ENCODE measurements at places on chromosomes 6 and 20. TPM values are rescaled to one million over a fixed set of nuclear protein-coding genes. Genes with fewer than 3 reads are reported as not detected.

DNA sequence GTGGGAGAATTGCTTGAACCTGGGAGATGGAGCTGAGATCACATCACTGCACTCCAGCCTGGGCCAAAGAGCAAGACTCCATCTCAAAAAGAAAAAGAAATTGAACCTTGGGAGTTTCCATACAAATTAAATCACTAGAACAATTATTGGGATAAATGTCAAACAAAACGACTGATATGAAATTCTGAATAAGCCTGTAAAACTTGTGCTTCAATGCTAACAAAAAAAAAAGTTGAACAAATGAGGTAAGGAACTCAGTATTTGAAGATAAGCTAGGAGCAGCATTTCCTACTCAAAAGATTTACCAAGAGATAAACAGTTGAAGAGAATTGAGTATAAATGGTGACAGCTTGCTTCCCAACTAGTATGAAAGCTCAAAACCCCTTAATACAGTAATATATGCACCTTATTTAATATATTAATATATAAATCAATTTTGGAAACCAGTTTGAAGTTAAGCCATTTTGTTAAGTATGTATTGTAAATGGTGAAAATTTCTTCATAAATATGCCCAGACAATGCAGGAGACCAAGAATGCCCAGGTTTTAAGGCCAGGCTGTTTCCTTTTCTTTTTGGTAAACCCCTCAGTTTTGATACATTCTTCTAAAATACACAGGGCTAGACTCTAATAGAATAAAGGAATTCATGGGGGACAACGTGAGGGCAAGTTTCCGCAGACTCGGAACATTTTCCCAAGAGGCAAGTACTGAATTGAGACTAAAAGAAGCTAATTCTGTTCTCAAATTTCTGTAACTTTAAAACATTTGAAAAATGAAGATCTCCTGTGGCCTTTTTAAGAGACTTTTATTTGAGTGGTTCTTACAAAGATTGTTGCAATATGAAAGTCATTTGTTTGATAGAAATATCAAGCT is 3.9 kb downstream of the ROMO1 start:
- no peaks in the 10 kb centered on the region for H3K27me3 ChIP-seq
- H3K4me1 ChIP-seq = peaks cover 14% of the 10 kb centered on the region
- no peak for DNase-seq
- H3K4me3 ChIP-seq = no peak overlapping the region

Gene HRH3
- not detected for total RNA-seq

Gene CALHM6
- total RNA-seq = 3.6 TPM

DNA sequence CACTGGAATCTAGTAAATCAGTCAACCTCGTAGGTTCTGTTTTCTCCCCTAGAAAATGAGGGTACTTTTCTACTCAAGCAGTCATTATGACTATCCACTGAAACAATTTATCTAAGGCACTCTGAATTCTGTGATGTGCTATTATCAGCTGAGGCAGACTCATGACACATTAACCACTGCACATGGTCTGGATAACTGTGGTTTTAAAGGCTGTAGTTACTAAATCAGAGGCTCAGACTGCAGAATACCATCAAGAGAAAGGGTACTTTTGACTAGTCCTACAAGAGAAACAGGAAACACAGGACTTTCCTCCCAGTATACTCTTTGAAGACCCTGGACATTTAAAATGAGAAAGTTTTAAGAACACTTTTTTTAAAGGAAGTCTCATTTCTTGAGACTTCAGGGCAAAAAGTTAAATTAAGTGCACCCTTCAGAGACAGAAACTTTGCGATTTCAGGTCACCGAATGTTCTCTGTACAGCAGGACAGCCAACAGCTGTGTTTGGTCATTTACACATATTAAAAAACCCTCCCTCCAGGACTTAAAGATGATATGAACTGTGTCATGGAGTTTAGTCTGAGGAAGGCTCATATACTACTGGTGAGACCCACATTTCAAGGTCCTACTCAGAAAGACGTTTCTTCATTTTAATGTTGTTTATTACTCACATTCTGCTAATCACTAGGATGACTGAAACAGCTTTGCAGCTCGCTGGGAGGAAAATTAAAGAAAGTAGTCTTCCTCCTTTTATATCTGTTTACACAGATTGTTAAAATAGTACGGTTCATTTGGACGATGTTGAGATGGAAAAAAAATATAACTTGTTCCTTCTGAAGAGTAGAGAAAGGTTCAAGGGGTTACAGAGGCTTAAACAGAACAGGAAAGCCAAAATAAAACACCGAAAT is 19.9 kb downstream of the ATXN1 start:
- peaks cover 75% of the 10 kb centered on the region for H3K4me1 ChIP-seq
- H3K36me3 ChIP-seq = peaks cover 5% of the 10 kb centered on the region
- peak overlapping the region; percentile 43 for H3K27ac ChIP-seq

Gene WFDC13
- not detected for total RNA-seq

DNA sequence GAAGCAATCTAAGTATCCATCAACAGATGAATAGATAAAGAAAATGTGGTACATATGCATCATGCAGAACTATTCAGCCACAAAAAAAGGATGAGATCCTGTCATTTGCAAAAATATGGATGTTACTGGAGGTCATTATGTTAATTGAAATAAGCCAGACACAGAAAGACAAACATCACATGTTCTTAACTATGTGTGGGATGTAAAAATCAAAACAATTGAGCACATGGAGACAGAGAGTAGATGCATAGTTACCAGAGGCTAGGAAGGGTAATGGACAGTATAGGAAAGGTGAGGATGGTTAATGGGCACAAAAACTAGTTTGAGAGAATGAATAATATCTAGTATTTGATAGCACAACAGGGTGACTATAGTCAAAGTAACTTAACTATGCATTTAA is 26.3 kb downstream of the GGTLC1 start:
- no peak overlapping the region for H3K27ac ChIP-seq
- no peaks in the 10 kb centered on the region for H3K4me1 ChIP-seq
- no peaks in the 10 kb centered on the region for H3K27me3 ChIP-seq
- no peak overlapping the region for H3K4me3 ChIP-seq
- no peaks in the 10 kb centered on the region for H3K36me3 ChIP-seq

Gene BPIFA2
- total RNA-seq = not detected

DNA sequence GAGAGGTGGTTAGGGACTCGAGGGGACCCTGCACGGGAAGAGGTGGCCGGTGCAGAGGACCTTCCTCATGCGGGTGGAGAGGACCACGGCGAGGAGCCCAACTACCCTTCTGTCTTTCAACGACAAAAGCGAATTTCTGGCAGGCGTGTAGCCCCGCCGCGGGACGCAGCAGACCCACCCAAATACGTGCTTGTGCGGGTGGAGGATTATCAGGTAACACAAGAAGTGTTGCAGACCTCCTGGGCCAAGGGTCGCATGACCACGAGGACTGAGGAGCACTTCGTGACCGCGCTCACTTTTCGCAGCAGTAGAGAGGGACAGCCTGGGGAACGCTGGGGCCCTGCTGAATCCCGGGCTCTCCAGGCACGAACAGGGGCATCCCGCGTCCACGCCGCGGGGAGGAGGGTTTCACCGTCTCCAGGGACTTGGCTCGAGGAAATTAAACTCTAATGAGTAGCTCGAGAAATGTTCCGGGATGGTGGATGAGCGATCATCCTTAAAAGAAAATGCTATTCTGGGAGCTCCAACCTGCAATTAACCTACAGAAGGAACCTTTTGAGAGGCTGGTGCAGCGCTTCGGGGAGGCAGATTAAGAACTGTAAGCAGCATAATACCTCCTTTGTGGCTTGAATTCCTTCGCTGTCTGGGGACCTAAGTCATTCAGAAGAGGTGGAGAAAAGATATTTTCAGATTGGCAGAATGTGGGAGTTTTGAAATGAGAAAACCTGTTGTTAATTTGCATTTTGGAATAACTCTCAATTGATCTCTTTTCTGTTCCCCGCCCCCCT is 804 bp downstream of the C6orf141 start:
- H3K4me3 ChIP-seq = peak overlapping the region; percentile 42
- DNase-seq = no peak
- no peak overlapping the region for H3K27ac ChIP-seq

Gene ALDH8A1
- 1.2 TPM for total RNA-seq

DNA sequence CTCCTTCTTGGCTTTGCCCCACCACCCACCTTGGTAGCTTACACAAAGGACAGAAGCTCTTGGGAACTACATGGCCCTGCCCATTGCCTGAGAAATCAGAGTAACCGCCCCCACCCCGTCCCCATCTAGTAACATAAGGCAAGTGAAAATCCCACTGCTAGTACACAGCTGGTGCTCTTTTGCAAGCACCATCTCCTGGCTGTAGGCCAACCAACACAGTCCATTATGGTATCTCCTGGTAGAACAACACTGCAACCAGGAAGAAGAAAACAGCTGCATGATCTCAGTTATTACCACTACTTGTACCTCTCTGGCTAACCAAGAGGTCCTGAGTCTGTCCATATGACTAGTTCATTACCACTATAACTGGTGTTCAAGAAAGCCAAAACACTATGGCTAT is 841.1 kb upstream of the MANEA start:
- H3K27ac ChIP-seq = no peak overlapping the region
- no peaks in the 10 kb centered on the region for H3K4me1 ChIP-seq
- DNase-seq = no peak
- no peak overlapping the region for H3K4me3 ChIP-seq

GRCh38 chr6:30951907-30952469 is 11.2 kb downstream of the MUCL3 start:
- H3K4me1 ChIP-seq = peaks cover 7% of the 10 kb centered on the region
- no peaks in the 10 kb centered on the region for H3K36me3 ChIP-seq
- H3K27ac ChIP-seq = no peak overlapping the region
- no peak overlapping the region for H3K4me3 ChIP-seq
- no peak for DNase-seq
- H3K27me3 ChIP-seq = no peaks in the 10 kb centered on the region

Gene KIF16B
- total RNA-seq = 21.6 TPM

- H3K27ac ChIP-seq = no peak overlapping the region
- H3K4me1 ChIP-seq = peaks cover 11% of the 10 kb centered on the region
- no peaks in the 10 kb centered on the region for H3K27me3 ChIP-seq
- H3K4me3 ChIP-seq = no peak overlapping the region
- DNase-seq = peak; percentile 74
- no peaks in the 10 kb centered on the region for H3K36me3 ChIP-seq
These were observed 9.3 kb upstream of the TRAF3IP2 start for GRCh38 chr6:111614833-111615582.

GRCh38 chr6:43916924-43917877 is 147.2 kb downstream of the VEGFA start:
- H3K4me3 ChIP-seq = no peak overlapping the region
- no peaks in the 10 kb centered on the region for H3K36me3 ChIP-seq
- H3K27me3 ChIP-seq = no peaks in the 10 kb centered on the region

DNA sequence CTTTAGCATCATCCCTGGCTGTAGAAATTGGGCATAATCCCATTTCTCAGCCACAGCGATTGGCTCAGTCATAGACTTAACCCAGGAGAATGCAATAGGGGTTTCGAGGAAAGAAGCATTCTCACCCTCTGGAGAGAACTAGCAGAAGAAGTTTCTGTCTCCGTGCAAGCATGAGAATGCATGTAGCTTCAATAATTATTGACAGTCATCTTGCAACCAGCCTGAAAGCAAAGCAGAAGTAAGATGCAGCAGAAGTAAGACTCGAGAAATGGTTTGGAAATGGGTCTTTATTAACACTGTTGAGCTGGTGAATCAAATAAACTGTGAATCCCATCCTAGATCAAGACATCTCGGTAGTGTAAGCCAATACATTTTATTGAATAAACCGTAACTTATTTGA is 828.8 kb upstream of the GJE1 start:
- H3K27me3 ChIP-seq = no peaks in the 10 kb centered on the region
- no peak for DNase-seq
- H3K4me3 ChIP-seq = no peak overlapping the region
- H3K4me1 ChIP-seq = no peaks in the 10 kb centered on the region

GRCh38 chr6:87197547-87197946 is 42.2 kb downstream of the ZNF292 start:
- H3K4me3 ChIP-seq = no peak overlapping the region
- no peaks in the 10 kb centered on the region for H3K27me3 ChIP-seq
- peaks cover 5% of the 10 kb centered on the region for H3K4me1 ChIP-seq
- H3K36me3 ChIP-seq = no peaks in the 10 kb centered on the region
- no peak overlapping the region for H3K27ac ChIP-seq
- no peak for DNase-seq

GRCh38 chr20:37529968-37530600 is 2.4 kb upstream of the BLCAP start:
- H3K36me3 ChIP-seq = no peaks in the 10 kb centered on the region
- H3K27ac ChIP-seq = no peak overlapping the region
- H3K4me3 ChIP-seq = no peak overlapping the region
- peaks cover 15% of the 10 kb centered on the region for H3K4me1 ChIP-seq

DNA sequence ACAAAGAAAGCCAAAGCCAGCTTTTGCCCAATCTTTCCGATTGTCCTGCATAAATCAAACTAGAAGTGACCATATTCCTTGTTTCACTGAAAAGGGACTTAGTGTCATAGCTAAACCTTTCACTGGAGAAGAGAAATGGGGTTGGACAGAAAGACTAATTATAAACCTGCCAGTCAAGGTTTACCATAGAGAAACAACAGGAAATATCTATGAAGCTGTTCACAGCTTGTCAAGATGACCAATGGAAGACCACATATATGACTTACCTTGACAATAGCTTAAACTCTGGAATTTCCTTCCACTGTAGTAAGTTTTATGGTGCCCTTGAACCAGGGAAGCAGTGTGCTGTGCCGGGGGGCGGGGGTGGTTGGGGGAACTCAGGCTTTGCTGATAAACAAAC is 107.7 kb upstream of the PHACTR1 start:
- no peak for DNase-seq
- no peaks in the 10 kb centered on the region for H3K4me1 ChIP-seq
- H3K36me3 ChIP-seq = no peaks in the 10 kb centered on the region
- no peak overlapping the region for H3K4me3 ChIP-seq
- H3K27me3 ChIP-seq = no peaks in the 10 kb centered on the region
